ENCODE measurements at places on chromosomes 6 and 20.

DNA sequence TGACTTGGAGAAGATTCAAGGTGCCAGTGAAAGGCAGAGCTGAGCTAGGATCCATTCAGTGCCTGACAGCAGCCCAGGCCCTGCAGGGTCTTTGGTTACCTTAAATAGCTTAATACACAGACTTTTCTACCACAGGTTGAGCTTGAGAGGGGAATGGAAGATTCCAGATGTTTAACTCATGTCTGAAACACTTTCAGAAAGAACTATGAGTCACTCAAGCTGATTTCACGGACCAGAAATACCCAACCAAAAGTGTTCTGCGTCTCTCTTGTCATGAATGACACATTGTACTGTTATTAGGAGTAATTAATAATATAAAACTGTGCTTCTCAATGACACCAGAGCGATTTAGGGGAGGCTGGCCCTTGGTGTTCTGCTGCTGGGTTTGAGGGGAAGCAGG lies 6.4 kb upstream of the PMEPA1 start:
- no peak for DNase-seq

DNA sequence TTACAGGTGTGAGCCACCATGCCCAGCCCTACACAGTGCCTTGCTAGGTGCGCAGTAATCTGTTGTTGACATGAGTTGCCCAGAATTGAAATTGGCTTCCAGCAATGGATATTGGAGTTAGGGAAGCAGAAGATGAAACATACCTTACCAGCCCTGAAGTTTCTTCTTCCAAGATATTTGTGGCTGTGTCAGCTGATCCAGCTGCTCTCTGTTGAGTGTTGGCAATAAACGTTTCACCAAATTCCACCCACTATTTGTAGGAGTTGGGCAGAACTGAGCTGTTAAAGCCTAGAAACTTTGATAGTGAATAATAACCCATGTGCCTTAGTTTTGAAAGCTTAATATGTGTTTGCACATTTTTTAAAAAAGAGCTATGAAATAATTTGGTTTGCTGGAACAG lies 218.2 kb upstream of the SNX9 start:
- no peak for DNase-seq

DNA sequence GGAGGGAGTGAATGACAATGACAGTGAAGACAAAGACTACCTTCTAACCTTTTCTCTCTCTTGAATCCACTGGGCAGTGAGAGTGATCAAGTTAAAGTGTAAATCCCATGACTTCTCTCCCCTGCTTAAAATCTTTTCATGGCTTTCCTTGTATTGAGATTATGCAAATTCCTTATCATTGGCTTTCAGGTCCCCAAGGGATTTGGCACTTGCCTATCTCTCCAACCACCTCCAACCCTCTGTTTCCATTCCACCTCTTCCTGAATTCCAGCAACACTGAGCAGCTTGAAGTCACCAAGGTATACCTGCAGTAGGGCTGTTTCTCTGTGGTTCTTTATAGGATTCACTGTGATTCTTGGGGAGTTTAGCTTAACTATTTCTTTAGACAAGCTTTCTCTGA lies 48.0 kb upstream of the DEK start:
- no peak for DNase-seq

- no peak for DNase-seq
Measured at GRCh38 chr20:54099894-54100293, 29.5 kb upstream of the BCAS1 start.

DNA sequence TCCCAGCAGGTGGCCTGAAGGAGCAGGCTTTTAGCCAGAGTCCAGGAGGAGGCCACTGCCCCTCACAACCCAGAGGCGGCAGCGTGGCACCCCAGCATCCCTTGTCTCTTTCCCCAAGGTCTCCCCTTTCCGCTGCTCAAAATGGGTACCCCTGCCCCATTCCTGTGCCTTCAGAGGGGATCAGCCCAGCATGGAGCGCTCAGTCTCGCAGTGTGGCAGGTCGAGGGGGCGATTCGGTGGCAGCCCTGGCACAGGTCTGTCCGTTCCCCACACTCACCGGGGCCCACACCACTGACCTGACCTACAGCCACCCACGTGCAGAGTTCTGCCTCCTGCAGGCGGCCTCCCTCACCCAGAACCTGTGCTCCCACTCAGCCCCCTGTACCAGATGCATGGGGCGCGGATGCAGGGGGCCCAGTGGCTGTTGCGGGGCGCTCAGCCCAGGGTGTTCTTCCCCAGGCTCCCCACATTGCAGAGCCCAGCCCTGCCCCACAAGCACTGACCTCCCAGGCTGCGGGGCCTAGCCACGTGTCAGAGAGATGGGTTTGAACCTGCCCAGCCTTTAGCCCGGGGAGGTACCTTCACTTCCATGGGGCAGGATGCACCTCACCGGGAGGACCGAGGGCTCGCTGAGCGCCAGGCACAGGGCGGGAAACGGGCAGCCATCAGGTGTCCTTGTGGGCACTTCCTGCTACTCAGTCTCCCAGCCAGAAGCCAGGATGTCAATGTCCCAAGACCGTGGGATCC lies 41.8 kb downstream of the DSTN start:
- DNase-seq, result no peak

DNA sequence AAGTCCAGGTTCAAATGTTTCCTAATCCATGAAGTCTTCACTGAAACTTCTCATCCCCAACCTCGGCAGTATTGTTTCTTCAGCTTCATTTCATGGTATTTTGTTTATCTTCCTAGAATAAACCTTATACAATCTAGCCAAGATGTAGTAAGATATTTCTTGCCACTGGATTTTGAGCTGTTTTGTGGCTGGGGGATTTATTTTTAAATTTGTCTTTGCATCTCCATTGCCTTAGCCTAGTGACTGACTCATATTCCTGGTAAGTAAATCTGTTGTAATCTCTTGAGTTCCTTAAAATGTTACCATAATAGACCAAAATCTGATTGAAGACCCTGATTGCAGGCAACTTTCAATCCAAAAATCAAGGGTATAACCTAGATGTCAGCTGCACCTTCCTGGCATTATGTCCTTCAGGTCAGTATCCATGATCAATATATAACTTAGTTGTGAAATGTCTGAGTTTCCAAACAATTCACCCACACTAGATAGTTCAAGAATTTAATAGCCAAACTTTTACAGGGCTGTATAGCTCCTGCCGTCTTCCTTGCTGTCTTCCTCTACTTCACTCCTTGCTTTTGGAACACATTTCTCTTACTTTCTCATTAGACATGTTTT lies 4.7 kb upstream of the TRMT11 start:
- peak; percentile 28 for DNase-seq

DNA sequence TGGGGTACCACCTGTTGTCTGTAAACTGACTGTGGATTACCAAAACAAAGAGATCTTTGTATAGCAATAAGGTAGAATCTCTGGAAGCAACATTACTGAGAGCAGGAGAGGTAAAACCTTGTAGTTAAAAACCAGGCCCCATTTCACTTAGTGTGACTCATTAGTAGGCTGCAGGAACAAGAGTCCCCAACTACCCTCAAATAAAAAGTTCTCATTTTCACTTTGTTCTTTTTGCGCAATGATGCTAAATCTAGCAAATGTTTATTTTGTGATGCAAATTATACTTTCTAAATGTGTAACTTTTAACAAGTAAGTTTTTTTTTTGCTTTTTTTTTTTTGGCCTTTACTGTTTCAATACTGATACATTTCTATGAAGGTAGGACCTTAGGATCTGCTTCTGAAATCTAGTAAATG lies 67.1 kb downstream of the ESF1 start:
- DNase-seq, result peak; percentile 17

DNA sequence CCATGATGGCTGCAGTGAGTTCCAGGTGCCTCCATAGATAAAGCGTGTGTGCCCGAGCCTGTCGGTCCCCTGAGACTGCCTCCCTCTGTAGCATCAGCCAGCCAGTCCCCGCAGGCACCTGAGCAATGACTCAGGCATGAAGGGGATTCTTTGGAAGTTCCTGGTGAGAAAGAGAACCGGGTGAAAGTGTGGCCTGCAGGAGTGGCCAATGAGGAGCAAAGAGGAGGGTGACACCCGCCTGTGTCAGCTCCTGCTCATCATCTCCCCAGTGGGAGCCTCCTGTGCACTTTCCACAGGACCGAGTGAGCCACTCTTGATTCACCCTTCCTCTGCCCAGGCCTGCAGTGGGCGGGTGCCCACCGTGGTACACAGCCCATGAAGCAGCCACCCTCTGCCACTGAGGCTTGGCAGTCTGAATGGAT lies 71.2 kb upstream of the PTPN1 start:
- peak; percentile 80 for DNase-seq

GRCh38 chr20:13855613-13856012 lies 70.8 kb downstream of the NDUFAF5 start:
- no peak for DNase-seq

- no peak for DNase-seq
Measured at GRCh38 chr6:164947164-164947563, 362.2 kb downstream of the C6orf118 start.
